Kidney capillary endothelial cell (primary cell): ENCODE measurements at places on chromosomes 12 and 14.

DNA sequence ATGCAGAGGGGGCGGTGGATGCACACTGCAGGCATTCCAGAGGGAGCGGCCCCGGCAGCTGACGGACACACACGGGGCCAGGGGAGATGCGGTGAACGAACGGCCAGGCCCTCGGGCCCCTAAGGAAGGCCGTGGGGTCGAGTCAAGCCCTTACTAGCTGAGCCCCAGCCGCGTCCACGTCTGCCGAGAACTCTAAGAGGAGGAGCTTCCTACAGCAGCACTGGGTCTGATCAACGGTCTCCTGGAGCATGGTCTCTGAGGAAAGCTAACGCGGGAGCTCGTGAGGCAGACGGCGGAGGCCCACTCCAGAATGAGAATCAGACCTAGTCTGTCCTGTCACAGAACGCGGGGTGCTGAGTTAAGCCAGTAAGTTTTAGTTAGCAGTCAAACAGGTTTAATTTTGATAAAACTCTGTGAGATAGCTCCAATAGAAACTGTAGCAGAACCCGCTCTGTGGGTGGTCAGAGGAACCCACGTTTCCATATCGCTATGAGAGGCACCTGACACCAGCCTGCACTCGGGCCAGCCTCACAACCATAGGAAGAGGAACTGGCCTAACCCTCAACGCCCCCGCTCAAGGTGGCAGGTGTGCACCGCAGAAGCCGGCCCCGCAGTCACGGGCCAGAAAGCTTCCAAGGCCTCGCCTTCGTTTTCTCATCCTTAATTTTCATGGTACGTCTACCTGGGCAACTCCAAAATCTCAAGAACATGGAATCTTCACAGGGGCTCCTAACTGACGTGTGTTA is 55.5 kb downstream of the CDC42BPB start:
- DNase-seq = no peak

DNA sequence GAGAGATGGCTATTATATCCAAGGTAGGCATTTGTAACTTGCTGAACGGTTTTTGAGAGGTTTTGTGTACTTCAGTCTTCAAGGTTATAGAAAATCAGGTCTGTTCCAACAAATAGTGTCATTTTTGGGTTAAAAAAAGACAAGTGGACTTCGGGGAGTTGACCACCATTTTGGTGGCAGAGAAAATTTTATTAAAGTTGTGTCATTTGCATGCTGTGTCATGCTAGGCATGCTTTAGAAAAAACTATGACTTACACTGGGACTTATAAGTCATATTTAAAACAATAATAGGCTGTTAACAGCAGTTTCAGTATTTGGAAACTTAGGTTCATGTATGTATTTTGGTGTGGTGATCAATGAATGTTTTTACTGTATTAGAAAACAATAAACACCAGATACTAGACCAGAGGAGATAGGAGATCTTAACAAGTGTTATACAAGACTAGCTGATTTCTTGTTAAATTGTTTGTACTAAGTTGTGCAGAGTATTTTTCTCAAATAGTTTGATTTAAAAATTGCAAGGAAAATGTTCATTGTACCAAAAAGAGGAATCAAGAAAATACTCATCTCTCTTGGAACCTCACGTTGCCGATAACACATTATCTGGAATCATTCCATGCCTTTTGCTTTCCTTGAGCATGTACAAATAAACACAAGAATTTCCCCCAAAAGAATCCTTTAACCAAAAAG is 1.4 kb downstream of the RAN start:
- no peak for DNase-seq

- DNase-seq = no peak
Measured at GRCh38 chr12:120514002-120514401, 15.0 kb downstream of the COQ5 start.

DNA sequence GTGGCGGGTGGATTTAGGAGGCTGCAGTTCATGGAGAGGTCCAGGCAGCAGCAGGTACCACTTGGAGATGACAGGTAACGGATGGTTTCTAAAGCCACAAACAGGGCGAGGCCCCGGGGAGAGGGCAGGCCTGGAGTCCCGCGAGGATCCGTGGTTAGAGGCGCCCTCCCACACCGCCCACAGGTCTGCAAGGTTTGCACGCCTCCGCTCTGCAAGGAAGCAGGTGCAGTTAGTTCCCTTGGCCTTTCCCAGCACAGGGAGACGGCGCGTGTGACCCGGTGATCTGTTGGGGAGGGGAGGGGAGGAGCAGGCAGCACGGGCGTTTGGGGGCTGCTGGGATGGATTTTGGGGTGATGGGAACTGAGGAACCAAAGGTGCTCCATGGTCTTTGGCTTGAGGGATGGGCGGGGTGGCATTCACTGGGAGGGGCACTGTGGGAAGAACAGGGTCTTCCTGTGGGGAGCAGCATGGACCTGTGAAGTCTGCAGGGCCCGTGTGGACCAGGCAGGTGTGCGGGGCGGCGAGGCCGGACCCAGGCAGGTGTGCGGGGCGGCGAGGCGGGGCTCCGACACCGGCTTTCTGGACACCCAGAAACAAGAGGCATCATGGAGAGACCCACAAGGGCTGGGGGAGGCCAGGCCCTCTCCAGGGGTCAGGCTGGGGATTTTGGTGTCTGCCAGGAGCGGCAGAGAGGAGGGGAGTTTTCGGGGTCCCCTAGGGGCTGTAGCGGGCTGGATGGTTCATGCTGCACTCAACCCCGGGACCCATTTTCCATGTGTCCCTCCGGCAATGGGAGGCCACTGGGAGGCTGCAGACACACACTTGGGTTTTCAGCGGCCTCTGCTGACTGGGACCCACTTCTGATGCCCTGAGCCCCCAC is 29.1 kb downstream of the NOC4L start:
- DNase-seq = no peak

GRCh38 chr14:75934998-75935628 is 46.7 kb downstream of the TGFB3 start:
- DNase-seq = no peak

GRCh38 chr12:121033625-121034349 is 5.3 kb downstream of the OASL start:
- DNase-seq = no peak
